ENCODE measurements at places on chromosomes 4 and X.

DNA sequence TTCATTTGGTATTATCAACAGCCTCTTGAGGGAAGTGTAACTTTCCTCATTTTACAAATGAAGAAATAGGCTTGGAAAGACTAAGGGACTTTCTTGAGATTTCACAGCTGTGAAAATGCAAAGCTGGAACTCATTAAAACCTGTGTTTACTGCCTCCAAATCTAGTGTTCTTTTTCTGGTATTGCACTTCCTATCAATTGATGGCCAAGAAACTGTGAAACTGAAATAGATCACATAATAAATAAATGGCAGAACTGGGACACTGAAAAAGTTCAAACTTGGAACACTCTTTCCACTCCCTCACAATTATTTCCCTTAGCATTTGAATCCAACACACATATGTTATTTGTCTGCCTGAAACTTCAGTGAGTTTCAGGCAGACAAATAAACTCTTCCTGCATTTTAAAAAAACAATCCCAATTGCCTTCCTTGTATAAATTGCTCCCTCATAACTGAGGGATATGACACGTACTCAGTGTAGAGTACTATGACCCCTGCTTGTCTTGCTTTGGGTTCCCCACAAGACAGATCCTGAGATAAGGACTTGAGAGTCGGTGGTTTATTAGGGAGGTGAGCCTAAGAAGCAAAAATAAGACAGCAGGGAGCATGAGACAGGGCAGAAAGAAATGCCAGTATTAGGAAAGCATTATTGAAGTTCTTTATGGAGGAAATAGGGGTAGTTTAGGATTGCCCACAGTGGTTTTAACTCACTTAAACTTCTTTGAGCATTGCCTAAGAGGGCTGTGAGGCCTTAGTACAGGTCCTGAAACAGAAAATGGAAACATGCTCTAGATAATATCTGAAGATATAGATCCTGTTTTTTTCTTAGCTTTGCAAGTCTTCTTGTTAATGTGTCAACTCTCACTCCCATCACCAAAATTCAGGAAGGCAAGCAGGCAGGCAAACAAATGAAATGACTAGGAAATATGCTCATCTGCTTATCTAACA is 33.9 kb downstream of the RTL3 start:
- DNase-seq = no peak

- DNase-seq = no peak
These were observed 452.3 kb downstream of the MID1IP1 start for GRCh38 chrX:39253551-39253950.

DNA sequence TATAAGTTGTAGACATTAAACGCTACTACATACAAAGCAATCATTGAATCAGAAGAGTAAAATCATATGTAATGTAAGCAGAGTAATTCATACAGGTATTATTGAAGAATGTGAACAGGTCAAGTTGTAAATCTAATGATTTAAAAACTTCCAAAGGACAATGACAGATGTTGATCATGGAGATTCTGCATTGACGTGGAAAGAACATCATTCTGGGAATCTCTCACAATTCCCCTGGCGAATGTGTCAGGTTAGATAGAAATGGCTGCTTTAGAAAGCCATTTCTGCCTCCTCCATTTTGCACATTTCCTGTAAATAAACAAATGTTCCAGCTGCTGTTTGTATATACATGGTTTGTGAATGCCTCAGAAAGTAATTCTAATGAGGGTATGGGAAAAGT is 719.4 kb downstream of the ADGRL3 start:
- no peak for DNase-seq

DNA sequence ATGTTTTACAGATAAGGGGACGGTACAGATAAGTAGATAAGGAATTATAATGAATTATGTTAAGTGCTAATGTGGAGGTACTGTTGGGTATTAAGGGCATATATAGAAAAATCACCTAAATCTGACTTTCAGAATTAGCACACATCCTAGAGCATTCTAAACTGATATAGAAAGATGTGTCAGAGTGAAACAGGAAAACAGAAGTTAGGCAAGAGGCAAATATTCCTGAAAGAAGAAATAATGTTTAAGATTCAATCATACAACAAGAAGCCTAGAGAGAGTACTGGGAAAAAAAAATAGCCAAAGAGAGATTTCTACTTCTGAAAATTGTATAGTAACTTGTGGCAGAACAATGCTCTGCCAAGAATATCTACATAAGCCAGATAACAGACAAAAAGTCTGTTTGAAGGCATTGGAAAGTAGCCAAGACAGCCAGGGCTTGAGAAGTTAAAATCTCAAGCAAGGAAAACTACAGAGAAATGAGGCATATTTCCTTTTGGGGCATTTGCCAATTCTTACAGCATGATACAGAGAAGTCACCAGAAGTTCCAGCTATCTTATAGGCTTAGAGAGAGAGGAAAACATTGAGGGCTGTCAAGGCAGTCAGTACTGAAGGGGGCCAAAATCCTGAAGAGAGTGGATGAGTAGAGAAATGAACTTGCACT is 646.0 kb downstream of the RPA4 start:
- no peak for DNase-seq

GRCh38 chr4:61217222-61217621 is 17.1 kb downstream of the ADGRL3 start:
- DNase-seq = no peak

Measured in GM12891 (cell line).